Hippocampal formation (tissue), 2 donors: ENCODE measurements at places on chromosomes 2 and 18.

DNA sequence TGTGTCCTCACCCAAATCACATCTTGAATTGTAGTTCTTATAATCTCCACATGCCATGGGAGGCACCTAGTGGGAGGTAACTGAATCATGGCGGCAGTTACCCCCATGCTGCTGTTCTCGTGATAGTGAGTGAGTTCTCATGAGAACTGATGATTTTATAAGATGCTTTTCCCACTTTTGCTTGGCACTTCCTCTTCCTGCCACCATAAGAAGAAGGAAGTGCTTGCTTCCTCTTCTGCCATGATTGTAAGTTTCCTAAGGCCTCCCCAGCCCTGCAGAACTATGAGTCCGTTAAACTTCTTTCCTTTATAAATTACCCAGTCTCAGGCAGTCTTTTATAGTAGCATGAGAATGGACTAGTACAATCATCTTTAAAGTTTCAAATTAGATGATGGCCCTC lies 902.4 kb upstream of the PIK3C3 start:
- no peak for DNase-seq

- DNase-seq, result peak; percentile 35
Observed at GRCh38 chr2:206556357-206556949, 85.8 kb upstream of the FAM237A start.

DNA sequence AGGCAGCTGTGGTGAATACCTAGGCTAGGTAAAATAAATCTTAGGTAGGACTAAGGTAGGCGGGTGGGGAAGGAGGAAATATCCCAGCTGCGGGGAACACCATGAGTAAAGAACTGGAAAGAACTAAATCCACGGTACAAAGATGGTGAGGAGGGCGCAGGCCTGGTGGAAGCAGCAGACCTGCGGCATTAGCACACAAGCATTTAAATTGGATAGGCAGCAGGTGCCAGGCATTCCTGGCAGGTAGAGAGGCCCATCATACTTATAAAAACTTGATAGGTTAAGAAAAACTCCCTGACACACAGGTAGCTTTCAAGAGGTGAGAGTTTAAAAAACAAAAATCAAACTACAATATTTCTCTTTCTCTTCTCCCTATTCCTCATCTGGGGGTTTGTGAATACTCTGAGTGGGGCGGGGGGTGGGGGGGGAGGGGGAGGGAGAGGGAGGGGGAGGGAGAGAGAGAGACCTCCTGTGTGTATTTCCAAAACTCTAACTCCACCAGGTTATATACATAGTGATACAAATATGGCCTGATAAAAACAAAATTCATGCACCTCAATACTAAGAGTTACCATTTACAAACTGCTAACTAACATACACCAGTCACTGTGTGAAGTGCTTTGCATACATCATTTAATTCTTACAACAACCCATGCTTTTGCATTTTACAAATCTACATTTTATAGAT lies 13.5 kb downstream of the AAK1 start:
- no peak for DNase-seq

GRCh38 chr2:85839461-85839860 lies 49.3 kb downstream of the ST3GAL5 start:
- DNase-seq, result no peak

DNA sequence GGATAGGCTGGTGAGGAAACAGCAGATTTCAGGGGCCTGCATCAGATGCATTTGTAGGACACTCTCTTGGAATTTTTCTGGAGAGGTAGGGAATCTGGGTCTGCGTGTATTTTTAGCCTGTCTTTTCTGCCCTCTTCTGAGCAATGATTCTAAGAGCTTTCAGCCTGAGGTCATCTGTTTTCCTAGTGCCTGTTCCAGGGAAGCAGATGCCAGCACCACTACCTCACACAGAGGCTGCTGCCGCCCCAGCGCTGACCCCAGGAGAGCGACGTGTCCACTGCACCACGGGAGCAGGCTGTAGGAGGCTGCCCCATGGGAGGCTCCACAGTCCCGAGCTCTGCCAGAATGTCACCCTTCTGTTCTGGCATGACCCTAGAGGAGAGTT lies 316.5 kb downstream of the CYP26B1 start:
- DNase-seq, result no peak

- DNase-seq, result peak; percentile 4
Observed at GRCh38 chr2:230134496-230135129, 65.9 kb upstream of the SLC16A14 start.

- no peak for DNase-seq
Observed at GRCh38 chr18:2990956-2991640, 21.8 kb downstream of the LPIN2 start.

DNA sequence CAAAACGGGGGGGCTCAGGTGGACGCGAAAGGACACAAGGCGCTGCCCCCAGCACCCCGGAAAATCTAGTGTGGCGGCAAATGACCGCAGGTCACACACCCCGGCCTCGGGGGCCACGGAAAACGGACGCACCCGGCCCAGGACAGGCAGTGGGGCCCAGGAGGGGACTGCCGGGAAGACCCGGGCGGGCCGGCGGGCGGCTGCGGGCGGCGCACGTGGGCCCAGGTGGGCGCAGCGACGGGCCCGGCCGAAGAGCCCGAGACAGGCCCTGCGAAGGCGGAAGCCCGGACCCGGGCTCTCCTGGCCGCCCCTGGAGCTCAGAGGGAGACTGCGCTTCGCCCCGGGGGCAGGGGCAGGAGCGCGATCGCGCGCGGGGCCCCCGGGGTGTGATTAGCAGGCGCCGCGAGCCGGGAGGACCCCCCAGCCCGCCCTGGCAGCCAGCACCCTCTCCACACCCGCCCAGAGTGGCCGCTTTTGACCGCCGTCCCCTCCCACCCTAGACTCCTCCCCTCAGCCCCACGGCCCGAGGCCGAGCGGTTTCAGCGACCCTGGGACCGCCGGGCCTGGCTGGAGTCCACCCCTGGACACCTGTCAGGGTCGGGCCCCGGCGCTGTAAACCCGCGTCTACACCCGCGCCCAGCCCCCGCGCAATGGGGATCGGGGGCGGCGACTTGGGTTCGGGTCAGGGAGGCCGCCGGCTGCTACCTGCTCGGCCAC lies 773 bp downstream of the MBP start:
- no peak for DNase-seq

- no peak for DNase-seq
Observed at GRCh38 chr2:113183264-113183663, 9.5 kb downstream of the PSD4 start.

GRCh38 chr2:222677981-222678380 lies 6.5 kb downstream of the MOGAT1 start:
- no peak for DNase-seq

DNA sequence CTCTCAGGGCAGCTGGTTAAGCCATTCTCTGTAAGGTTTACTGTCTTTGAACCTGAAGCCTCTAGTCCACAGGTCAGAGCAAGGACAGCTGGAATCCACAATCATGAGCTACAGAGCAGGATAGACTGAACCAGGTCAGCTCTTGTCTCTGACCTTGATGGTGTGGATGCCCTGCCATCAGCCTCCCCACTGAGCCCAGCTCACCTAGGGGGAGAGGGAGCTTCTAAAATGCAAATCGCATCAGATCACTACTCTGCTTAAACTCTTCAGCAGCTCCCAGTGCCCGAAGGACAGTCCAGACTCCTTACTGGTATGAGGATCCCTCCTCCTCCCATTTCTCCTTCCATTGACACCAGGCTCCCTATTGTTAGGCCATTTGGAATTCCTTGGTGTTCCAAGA lies 255.3 kb upstream of the CCDC68 start:
- no peak for DNase-seq

- no peak for DNase-seq
Observed at GRCh38 chr2:163698857-163699256, 37.0 kb downstream of the FIGN start.

- no peak for DNase-seq
Observed at GRCh38 chr18:8999872-9000271, 102.6 kb upstream of the NDUFV2 start.

- no peak for DNase-seq
Observed at GRCh38 chr18:32764611-32765244, 8.1 kb downstream of the KLHL14 start.

DNA sequence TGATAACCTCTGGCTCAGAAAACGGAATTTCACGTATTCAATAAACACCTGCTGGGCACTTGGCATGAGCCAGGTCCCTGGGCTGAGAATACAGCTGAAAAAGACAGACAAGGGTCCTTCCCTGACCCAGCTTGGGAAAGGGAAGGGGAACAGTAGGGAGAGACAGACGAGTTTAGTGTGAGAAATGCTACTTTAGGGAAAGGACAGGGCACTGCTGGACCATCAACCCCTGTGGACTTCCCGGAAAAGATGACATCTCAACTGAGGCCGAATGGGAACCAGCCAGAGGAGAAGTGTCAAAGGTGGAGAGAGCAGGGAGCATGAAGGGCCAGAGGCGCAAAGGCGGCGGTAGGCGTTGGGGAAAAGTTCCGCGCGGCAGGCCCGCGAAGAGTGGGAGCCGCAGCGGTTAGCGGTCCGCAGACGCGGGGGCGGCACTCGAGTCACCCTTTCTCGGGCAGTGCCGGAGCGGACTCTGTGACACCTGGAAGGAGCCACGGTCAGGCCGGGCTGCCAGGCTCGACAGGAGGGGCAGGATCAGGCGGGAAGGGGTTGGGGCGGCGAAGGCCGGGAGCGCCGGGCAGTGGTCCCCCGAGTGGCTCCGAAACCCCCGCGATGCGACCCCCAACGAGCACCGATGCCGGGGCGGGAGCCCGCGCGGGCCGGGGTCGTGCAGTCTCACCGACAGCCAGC lies 519 bp downstream of the TEX261 start:
- DNase-seq, result no peak

DNA sequence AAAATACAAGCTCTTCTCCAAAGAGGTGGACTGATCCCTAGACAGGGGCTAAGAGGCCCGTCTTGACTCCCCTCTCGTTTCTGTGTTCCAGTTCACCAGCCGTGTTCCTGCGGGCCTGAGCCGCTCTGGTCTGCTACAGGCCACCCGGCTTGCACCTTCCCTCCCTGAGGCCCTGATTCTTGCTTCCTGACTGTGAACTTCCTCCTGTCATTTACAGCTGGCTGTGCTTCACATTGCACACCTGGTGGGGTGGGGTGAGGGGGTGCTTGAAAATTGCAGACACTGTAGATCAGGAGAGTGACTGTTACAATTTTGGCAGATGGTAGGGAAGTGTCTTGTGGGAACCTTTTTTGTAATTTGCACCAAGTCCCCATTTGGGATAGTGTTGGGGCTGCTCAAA lies 64.4 kb downstream of the TSN start:
- no peak for DNase-seq

DNA sequence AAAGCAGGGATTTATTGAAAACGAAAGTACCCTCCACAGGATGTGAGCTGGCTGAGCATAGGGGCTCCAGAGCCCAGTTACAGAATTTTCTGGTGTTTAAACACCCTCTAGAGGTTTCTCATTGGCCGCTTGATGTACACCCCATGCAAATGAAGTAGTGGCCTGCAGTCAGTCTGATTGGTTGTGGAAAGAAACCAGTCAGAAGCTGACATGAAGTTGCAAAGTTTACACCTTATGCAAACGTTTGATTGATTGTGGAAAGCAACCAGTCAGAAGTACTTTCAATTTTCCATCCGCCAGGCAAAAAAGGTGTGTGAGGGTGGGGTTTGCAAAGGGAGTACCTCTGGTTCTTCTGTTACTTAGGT lies 62.3 kb downstream of the VWA3B start:
- DNase-seq, result peak; percentile 71

DNA sequence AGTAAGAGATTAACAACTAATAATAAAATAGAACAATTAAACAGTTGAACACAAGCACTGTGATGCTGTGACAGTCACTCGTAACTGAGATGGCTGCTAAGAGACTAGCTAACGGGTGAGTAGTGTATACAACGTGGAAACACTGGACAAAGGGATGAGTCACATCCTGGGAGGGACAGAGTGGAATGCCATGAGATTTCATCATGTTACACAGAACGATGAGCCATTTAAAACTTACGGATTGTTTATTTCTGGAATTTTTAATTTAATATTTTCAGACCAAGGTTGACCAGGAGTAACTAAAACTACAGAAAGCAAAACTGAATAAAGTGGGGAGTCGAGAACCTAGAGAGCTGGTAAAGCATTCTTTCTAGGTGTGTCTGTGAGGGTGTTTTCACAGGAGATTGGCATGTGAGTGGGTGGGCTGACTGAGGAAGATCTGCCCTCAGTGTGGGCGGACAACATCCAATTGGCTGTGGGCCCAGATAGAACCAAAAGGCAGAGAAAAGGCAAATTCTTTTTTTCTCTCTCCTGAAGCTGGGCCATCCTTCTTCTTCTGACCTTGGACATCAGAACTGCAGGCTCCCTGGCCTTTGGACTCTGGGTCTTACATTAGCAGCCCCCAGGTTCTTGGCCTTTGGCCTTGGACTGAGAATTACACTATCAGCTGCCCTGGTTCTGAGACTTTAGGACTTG lies 14.6 kb downstream of the TMSB10 start:
- DNase-seq, result no peak

DNA sequence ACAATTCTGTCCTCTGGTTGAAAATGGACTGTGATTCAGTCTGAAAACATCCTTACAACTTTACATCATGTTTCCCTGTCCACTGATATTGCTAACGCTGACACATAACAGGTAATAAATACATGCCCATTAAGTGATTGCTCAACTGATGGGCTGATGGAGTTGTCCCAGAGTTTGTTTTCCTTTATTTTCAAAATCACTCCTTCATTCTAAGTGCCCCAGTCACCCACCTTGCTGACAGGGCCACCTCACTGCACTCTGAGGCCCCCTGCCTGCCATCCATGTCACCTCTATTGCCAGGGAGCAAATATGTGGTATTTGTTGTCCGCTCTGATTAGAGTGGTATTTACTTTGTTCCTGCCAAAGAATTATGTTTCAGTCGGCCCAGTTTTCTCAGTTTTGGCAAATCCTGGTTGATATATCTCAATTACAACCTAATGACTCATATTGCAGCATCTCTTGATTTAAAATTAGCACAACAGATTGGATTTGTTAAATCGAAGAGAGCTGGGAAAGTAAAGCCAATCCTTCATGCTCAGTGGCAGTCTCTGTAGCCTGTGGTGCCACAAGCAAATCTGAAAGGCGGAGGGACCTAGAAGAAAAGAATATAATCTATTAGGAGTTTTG lies 105.1 kb downstream of the RDH14 start:
- DNase-seq, result no peak
